AG09319 (cell line): ENCODE measurements at places on chromosomes 6 and 20.

GRCh38 chr6:149503276-149503675 is 18.5 kb upstream of the ZC3H12D start:
- no peak for DNase-seq

DNA sequence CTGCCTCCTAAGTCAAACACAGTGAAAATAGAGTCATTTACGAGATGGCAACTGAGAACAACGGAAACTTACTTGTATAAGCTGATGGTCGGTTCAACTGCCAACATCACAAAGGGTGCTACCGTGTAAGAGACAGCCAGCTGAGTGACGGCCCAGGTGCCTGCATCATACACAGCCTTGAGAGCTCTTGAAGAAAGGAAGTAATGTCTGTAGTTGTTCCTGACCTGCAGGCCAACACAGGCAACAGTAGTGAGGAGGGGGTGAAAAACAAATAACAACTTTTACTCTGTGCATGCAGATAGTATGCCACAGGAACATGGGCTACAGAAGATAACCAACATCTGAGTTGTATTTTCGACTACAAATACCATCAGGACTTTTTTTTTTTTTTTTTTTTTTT is 102.7 kb downstream of the MBOAT1 start:
- DNase-seq = no peak

- no peak for DNase-seq
Measured at GRCh38 chr20:61925555-61926252, 140.0 kb downstream of the TAF4 start.

- DNase-seq = no peak
Measured at GRCh38 chr20:3209946-3210317, 634 bp downstream of the ITPA start.

DNA sequence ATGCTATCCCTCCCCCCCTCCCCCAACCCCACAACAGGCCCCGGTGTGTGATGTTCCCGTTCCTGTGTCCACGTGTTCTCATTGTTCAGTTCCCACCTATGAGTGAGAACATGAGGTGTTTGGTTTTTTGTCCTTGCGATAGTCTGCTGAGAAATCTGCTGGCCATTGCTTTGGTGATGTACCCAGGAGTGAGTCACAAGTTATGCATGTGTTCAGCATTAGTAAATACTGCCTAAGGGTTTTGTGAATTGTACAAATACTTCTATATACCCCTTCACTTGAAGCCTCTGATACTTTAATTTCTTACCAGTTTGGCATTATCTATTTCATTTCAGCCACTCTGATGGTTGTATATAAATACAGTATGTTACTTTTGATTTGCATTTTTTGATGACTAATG is 711.3 kb upstream of the GJE1 start:
- DNase-seq = peak; percentile 23

GRCh38 chr6:86477500-86478148 is 459.7 kb upstream of the HTR1E start:
- no peak for DNase-seq

- no peak for DNase-seq
Measured at GRCh38 chr6:167704396-167704901, 122.3 kb upstream of the AFDN start.

DNA sequence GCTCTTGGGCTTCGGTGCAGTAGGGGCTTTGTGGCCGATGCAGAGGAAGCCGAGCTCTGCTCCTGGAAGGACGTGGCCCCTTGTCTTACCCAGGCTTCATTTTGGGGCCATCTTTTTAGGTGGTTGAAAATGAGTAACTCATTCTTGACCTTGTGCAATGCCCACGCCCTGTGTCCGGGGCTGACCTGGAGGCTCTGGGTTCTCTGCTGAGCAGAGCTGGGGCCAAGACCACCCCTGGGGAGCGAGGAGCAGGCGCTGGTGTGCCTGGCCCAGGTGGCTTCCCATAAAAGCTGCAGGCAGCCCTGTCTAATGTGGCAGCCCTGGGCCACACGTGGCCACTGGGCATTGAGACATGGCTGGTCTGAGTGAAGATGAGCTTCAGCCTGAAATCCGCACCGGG is 25.7 kb downstream of the NTSR1 start:
- DNase-seq = no peak

DNA sequence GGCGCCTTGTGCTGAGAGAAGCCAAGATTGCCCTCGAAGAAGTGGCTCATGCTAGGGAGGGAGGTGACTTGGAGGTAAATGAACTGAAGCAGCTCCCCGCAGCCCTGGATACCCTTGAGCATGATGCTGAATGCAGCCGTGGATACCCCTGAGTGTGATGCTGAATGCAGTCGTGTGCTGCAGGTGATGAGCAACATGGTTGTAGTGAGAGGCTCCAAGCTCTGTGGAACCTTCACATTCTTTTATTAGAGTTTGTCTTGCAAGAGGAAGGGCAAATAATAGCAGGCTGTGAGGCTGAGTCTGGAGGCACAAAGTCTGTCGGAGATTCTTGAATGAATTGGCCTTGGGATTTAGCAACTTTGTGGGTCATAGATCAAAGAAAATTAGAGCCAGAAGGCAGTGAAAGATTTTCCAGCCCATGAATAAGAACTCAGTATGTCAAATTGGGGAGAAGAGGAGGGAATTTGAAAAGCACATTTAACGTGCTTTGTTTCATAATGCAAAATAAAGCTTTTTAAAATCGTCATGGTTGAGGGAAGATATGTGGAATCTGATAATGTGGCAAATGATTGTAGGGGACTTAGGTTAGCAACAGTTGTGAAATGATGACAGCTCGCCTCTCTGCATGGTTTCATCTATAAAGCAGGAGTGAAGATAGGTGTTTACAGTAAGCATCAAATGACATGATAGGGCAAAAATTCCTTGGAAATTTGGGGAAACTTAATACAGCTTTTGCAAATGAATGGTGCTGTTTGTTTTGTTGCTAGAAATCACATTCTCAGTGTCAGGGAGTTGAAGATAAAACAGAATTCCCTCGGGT is 120.1 kb upstream of the TIAM2 start:
- no peak for DNase-seq

DNA sequence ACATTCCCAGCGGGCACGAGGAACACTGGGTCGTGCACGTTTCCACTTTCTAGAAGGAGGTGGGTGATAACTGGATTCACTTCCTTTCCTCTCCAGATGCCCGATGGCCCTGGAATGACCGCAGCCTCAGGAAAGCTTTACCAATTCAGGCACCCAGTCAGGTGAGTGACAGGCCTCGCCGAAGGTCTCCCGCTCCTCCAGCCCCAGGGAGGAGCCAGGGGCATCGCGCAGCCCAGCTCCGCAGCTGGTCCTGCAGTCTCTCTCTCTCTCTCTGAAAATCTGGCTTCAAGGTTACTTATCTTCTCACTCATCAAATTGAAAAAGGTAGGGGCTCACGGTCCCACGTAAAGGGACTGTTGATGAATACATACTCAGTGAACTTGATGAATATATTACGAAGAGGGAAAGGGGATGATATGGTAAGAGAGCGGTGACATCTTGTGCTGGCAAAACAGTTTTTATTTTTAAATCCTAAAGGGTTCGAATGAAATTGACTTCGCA is 891 bp downstream of the RIPPLY2 start:
- no peak for DNase-seq

GRCh38 chr6:56363796-56364430 is 116.5 kb upstream of the COL21A1 start:
- DNase-seq = no peak

- DNase-seq = no peak
Measured at GRCh38 chr20:40805592-40805991, 116.6 kb upstream of the MAFB start.

DNA sequence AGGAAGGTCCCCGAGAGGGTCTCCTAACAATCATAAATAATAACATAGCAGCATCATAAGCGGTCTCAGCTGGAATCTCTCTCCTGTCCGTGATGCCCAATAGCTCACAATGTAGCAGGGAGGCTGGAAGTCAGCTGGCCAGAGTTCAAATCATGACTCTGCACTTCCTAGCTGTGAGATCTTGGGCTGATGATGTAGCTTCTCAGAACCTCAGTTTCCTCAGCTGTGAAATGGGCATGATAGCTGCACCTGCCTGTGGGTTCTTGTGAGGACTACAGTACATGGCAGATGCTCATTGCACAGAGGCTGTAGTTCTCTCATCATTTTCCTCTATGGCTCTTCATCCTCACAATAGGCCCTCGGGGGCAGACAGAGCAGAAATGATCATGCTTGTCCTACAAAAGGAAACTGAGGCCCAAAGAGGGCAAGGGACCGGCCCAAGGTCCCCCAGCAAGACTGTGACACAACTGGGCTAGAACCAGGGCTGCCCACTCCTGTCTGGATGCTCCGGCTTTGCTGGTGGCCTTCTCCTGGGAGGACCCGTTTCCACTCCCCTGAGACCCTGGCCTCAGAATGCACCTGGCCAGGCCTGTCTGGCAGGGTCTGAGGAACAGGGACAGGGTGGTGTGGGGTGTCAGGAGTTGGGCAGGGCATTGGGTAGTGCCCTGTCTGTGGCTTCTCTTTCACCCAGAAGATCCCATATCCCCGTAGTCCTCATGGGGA is 17.7 kb downstream of the SLC12A5 start:
- DNase-seq = no peak

- DNase-seq = no peak
Measured at GRCh38 chr6:92110403-92110802, 1309.0 kb downstream of the EPHA7 start.

DNA sequence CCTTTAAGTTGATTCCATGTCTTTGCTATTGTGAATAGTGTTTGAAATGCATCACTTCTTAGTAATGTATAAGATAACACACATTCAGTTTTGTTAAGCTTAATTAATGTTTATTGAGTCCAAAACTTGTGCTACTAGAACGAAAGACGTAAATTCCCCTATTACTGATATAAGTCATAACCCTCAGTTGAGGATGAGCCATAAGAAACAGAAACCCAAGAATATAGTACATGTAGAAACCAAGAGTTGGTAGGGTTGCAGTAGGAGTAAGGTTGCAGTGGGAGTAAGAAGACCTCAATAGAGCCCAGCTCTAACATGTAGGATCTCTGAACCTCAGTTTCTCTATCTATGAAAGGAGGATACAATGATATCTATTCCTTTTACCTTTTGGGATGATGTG is 19.3 kb downstream of the CITED2 start:
- DNase-seq = no peak

GRCh38 chr6:159052720-159053119 is 7.9 kb upstream of the TAGAP start:
- no peak for DNase-seq

- no peak for DNase-seq
Measured at GRCh38 chr6:7475081-7475480, 66.4 kb upstream of the DSP start.

DNA sequence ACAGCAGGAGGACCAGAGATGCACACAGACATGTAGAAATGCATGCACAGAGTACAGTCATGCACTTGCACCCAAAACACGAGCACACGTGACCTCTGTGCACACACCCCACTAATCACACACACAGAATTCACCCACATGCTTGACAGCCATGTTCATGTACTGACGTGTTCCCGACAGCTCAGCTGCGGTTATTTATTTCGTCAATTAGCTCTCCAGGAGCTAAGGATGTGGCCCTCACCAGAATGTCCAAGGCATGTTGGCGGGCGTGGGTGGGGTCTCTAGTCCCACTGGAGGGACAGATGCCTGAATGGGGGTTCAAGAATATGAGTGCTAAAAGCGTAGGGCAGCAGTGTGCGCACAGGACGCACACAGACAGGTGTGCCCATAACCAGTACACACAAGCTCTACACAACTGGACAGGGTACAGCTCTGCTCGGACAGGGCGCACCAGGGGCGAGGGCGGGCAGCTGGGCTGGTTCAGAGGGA is 571 bp upstream of the PRPF6 start:
- no peak for DNase-seq

GRCh38 chr6:50333696-50334095 is 284.0 kb upstream of the DEFB112 start:
- DNase-seq = no peak

DNA sequence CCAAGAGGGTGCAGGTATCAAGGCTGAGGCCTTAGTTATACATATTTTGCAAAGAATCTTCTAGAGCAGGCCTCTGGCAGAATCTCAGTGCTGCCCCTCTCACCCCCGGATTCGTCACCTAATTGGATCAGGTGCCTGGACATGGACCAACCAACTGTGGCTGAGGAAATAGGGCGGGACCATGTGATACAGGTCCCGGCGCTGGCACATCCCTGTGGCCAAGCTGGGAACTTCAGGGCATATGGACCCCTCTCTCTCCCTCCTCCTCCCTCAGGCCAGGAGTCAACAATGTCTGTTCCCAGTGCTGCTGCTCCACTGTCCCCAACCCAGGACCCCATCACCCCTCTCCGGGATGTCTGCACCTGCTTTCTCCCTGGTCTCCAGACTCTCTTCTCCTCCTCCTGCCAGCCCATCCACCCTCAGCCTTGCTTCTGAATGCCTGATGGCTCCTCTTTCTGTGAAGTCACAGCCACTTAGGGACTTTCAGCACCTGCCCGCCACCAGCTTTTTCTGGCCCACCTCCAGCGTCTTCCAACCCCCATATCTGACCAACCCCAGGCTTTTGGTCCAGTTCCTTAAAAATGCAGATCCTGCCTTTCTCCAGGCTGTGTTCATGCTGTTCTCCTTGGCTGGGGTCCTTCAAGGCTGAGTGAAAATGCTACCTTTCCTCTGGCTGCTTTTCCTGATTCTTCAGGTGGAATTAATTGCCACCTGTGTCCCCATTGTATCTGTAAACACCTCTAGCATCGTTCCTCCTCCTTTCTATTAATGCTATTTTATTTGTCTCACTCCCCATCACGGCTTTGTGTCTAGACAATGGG is 19.0 kb upstream of the MLN start:
- no peak for DNase-seq

DNA sequence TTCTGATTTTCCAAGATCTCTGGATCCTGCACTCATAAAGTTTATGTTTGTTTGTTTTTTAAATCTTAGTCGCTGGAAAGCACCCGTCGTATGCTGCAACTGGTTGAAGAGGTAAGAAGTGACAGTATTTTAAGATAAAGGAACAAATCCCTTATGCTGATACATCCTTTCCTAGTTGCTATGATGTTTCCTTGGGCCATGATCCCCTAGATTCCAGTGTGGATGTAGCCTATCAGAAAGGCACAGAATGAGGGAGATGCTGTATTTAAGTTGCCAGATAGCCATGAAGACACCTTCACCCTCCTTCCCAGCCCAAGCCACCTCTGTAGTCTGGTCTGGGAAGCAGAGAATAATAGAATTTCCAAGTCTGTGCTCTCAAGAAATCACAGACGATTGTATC is 59.0 kb downstream of the SNAP25 start:
- DNase-seq = no peak
